ENCODE measurements at places on chromosomes 13 and 19.

DNA sequence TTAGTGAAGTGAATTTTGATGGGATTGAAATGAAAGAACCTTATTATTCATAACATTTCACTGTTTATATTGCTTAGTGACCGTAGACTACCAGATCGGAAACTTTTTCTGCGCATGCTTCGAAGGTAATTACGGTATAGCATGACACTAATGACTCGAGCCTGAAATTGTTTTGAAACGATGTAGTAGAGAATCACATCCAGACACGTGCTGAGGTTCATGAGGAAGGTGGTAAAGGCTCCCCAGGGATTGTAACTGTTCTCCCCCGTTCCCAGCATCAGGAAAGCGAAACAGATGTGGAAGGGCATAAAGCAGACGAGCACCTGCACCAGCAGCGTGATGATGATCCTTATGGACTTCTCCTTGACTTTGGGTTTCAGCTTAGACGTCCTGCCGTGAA is 3.3 kb downstream of the GPR18 start:
- DNase-seq: no peak

DNA sequence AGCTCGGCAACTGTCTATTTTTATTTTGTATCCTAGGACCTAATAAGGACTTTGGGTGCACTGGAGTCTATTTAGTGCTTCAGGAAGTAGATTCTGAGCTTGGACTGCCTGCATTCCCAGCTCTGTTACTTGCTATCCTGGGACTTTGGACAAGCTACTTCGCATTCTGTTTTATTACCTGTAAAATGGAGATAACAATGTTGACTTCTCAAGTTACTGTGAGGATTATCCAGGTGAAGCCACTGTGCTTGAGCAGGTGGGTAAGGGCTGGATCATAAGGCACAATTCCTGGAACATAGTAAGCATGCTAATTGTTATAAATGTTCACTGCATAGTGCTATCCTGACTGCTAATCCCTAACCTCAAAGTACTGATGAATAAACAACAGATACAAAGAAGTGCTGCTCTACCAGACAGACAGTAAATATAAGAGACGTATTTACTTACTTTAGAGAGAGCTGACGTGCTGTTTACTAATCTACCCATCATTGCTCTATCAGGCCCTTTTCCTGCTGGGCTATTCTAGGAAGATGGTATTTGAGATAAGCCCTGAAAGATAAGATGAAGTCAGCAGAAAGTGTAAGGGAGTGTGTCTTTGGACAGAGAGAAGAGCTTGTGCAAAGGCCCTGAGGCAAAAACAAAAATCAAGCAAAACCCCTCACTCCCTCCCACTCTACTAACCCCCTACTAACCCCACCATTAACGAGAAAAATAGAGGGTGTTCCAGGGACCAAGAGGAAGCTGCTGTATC is 50.8 kb upstream of the FLT1 start:
- DNase-seq: no peak

DNA sequence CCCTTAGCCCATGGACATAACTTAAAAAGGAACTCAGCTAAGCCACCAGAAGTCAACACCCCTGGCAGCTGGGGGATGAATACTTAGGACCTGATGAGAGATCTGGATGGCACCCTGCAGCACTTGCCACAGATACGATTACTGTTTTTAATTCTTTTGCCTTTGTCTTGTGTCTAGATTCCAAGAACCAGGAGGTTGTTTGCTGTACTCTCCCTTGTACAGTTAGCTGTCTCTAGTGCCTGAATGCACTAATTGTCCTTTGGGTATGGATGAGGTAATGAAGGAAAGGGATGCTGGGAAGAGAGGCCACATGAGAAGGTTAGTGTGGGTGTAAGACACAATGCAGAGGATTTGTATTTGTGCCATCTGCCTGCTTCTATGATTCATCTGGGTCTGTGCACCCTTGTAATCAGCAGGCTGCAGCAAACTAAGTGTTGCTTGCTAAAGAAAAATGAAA is 385.8 kb downstream of the KCNRG start:
- DNase-seq: peak; percentile 67

GRCh38 chr13:48194379-48194754 is 38.6 kb upstream of the ITM2B start:
- peak; percentile 21 for DNase-seq

- no peak for DNase-seq
These were observed 17.8 kb downstream of the BIVM start for GRCh38 chr13:102816708-102817107.

GRCh38 chr13:66154976-66155375 is 1075.2 kb downstream of the PCDH9 start:
- DNase-seq: no peak

DNA sequence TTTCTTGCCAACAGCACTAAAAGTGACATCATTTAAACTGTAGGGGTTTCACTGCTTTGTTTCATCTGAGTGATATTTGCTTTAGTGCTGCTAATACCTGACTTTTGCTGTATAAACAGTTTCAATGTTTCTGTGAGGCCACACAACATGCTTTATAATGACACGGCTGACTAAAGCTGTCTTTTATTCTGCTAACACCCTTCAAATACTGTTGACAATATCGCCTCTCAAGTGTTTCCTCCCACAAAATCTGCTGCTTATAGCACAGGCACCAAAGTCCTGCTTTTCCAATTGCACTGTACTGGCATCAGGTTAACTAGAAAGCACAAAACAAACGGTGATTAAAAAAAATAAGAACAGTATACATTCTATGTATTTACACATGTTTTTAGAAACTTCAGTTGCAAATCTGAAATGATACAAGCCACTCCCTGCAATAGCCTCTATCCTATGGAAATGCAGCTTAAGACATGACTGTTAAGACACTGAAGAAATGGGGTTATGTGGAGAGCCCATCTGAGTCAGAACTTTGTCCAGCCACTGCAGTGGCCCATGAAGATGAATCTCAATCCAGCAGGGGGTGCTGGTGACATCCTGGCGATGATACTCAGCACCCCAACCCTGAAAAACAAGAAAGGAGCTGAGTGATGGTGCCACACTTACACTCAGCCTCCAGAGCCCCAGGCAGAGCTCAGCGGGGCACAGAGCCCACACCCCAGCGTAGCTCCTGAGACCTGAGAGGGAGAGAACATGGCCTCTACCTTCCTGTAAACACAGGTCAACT is 29.4 kb downstream of the RFXAP start:
- DNase-seq: no peak

- DNase-seq: no peak
These were observed 171.2 kb downstream of the ZNF536 start for GRCh38 chr19:30543243-30543945.

GRCh38 chr13:41978007-41978406 is 17.1 kb upstream of the VWA8 start:
- no peak for DNase-seq

DNA sequence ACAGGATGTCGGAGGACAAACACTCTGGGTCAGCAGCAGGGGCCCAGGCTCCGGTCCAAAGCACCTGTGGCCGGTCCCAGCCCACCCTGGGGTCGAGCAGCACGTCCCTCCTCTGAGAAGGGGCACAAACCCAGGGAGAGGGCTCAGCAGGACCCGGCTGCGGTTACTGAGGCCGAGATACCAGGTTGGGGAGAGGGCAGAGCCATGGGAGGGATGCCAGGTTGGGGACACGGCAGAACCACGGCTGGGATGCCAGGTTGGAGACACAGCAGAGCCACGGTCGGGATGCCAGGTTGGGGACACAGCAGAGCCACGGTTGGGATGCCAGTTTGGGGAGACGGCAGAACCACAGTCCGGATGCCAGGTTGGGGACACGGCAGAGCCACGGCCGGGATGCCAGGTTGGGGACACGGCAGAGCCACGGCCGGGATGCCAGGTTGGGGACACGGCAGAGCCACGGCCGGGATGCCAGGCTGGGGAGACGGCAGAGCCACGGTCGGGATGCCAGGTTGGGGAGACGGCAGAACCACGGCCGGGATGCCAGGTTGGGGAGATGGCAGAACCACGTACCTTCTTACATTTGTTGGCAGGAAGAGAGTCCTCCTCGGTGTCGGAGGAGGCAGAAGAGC is 18.5 kb downstream of the MIER2 start:
- no peak for DNase-seq

DNA sequence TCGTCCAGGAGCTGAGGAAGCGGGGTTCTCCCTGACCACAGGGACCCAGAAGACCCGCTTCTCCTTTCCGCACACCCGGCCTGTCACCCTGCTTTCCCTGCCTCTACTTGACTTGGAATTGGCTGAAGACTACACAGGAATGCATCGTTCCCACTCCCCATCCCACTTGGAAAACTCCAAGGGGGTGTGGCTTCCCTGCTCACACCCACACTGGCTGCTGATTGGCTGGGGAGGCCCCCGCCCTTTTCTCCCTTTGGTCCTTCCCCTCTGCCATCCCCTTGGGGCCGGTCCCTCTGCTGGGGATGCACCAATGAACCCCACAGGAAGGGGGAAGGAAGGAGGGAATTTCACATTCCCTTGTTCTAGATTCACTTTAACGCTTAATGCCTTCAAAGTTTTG is 18.9 kb downstream of the VASP start:
- DNase-seq: peak; percentile 55

- DNase-seq: peak; percentile 66
These were observed 915 bp downstream of the SHC2 start for GRCh38 chr19:459724-460511.

DNA sequence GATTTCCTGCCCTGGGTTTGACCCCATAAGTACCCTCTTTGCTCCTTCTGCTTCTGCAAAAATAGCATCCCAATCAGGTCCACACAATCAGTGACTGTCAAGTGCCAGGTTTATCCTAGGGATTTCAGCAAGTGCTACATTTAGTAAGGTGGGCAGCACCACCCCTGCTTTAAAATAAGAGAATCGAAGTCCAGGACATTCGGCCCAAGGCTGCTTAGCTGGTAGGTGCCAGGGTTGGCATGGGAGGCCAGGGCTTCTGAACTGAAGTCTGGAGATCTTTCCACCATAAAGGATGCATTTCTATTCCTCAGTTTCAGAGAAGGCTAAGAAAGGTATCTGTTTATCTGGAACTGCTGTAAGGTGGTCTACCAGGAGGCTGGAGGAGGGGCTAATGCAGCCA is 408.3 kb downstream of the ZNF536 start:
- DNase-seq: no peak

DNA sequence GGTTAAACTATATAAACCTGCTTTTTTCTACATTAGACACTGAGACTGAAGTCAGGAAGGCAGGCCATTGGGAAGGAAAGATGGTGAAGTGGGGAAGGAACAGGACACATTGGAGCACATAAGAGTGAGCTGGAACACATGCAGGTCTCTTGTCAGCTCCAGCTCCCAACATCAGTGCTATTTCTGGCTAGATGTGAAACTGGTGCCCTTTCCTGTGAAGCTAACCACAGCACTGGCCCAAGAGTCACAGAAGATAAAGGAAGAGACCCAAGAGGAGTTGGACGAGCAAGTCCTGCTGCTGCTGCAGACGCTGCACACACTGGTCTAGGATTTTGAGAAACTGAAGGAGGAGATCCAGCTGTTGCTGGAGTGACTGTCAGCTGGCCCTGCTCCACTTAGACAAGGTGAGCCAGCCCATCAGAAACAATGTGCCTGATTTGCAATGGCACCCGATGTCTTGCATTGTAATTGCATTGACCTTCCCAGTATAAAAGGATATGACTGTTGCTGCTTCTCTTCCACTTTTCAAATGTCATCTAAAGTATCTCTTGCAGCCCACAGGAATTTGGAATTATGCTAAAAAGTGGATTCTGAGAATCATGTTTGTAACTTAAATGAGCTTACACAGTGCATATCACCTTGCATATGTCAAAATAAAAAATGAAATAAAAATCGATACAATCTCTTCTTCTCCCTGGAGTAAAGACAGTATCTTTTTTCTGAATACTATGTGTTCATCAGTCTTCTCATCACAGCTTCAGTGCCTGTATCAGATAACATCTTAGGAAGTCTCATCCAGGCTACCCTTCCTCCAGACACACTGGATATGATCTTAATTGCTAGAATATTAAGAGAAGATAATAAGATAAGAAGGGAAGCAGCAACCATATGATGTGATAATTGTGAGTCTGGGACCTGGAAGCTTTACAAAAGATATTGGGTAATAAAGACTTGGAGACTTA is 230.7 kb upstream of the SPRY2 start:
- DNase-seq: no peak

Data from umbilical cord (tissue), 2 donors.